Heart right ventricle (tissue), 16 donors: ENCODE measurements at places on chromosomes 12 and 14. TPM values are rescaled to one million over a fixed set of nuclear protein-coding genes. Genes with fewer than 3 reads are reported as not detected.

DNA sequence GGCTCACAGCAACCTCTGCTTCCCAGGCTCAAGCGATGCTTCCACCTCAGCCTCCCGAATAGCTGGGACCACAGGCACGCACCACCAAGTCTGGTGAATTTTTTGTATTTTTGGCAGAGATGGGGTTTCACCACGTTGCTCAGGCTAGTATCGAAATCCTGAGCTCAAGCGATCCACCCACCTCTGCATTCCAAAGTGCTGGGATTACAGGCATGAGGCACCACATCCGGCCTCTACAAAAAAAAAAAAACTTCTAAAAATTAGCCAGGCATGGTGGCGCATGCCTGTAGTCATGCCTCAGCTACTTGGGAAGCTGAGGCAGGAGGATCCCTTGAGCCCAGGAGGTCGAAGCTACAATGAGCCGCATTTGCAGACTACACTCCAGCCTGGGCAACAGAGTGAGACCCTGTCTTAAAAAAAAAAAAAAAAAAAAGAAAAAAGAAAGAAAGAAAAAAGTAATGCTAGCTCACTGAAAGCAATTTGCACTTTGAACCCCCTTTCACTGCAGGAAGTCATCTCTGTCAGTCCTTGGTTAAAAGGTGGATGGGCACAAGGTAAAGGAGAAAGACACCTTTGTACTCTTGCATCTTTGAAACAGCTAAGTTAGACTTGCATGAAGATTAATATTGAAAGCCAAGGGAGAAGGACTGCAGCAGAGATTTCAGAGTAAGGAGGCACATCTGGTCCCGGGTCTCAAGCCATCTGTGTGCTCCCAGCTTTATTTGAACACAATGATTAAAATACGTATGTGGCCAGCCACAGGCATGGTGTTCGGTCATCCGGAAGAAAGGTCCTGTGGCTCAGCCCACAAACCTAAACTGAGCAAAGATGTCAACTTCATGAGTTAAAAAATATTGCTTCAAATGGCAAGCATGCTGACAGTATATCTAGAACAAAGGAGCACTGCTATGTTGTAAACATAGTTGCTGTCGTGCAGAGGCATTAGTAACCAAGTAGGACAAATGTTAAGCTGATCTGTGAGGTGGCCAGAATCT lies 103.8 kb upstream of the HMGA2 start:
- H3K27me3 ChIP-seq, result peaks cover 23% of the 10 kb centered on the region
- no peaks in the 10 kb centered on the region for H3K36me3 ChIP-seq
- DNase-seq, result no peak
- H3K27ac ChIP-seq, result no peak overlapping the region
- no peak overlapping the region for H3K4me3 ChIP-seq
- no peaks in the 10 kb centered on the region for H3K4me1 ChIP-seq

DNA sequence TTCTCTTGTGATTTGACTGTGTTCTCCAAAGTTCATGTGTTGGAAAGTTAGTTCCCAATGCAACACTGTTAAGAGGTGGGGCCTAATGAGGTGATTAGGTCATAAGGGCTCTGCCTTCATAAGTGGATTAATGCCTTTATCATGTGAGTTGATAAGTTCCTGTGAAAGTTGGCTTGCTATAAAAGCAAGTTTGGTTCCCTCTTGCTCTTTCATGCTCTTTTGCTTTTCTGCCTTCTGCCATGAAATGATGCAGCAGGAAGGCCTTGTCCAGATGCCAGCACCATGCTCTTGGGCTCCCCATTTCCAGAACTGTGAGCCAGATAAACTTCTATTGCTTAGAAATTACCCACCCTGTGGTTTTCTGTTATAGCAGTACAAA lies 41.9 kb downstream of the SLC16A7 start:
- no peaks in the 10 kb centered on the region for H3K36me3 ChIP-seq
- DNase-seq, result no peak
- H3K4me1 ChIP-seq, result peaks cover 31% of the 10 kb centered on the region
- no peak overlapping the region for H3K27ac ChIP-seq

The BATF gene
- not detected for total RNA-seq

DNA sequence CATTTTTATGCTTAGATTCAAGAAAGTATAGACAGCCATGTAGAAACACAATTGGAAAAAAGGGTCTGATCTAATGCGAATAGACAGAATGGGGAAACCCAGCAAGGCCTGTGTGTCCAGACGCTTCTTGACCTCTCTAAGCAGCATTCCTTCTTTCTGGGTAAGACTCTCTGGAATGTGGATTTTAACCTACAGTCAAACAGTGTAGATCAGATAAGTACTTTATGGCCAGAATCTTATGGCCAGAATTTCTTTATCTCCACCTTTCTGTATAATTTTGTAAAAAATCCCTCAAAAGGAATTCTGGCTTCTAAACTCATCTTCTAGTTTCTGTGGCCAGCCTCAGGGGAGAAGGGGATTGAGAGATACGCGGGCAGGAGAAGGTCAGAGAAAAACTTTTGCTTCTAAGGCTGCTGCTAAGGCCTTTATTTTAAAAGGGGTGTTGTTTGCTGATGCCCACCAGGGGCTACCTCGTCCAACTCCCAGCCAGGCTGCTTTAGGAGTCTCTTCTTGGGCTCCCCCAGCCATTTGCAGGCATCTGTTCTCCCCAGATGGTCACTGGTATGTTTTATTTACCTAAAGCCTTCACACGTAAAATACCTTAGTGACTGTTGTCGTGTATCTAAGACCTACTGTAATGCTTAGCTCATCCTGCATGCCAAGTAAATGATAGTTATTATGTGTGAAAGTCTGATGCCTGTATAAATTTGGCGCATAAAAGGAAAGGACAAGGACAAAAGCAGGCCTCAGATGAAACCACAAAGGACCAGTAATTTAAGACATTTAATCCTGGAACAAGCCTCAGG lies 68.4 kb downstream of the ANO6 start:
- no peaks in the 10 kb centered on the region for H3K27me3 ChIP-seq
- DNase-seq, result no peak
- no peak overlapping the region for H3K4me3 ChIP-seq
- no peaks in the 10 kb centered on the region for H3K36me3 ChIP-seq
- no peak overlapping the region for H3K27ac ChIP-seq
- H3K4me1 ChIP-seq, result peaks cover 39% of the 10 kb centered on the region

GRCh38 chr12:54227376-54227775 lies 38.6 kb upstream of the SMUG1 start:
- H3K27ac ChIP-seq, result no peak overlapping the region
- H3K36me3 ChIP-seq, result no peaks in the 10 kb centered on the region
- H3K4me1 ChIP-seq, result peaks cover 29% of the 10 kb centered on the region
- no peak for DNase-seq
- H3K27me3 ChIP-seq, result no peaks in the 10 kb centered on the region
